Body of pancreas (tissue), 4 donors: ENCODE measurements at places on chromosomes 12 and 14.
A peak's percentile ranks its signal among the peaks of the same experiment; 100 is the strongest.

GRCh38 chr14:55103005-55103640 lies 25.9 kb upstream of the LGALS3 start:
- peak; percentile 61 for DNase-seq

- DNase-seq, result no peak
Observed at GRCh38 chr12:49888461-49889151, 15.1 kb downstream of the FAIM2 start.

DNA sequence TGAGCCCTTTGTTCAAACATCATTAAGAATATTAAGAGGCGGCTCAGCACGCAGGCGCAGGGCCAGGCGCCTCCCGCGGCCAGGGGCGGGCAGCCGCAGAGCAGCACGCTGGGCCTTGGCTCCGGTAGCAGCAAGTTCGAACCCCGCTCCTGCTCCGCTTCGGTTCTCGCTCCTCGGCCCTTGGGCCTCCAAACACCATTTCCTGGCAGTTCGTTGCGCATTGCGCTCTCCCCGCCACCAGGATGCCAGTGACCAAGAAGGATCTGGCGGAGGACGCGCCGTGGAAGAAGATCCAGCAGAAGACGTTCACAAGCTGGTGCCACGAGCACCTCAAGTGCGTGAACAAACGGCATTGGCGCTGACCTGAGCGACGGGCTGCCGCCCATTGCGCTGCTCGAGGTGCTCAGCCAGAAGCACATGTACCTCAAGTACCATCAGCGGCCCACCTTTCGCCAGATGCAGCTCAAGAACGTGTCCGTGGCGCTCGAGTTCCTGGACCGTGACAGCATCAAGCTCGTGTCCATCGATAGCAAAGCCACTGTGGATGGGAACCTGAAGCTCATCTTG lies 6.9 kb upstream of the ACVRL1 start:
- DNase-seq, result no peak

DNA sequence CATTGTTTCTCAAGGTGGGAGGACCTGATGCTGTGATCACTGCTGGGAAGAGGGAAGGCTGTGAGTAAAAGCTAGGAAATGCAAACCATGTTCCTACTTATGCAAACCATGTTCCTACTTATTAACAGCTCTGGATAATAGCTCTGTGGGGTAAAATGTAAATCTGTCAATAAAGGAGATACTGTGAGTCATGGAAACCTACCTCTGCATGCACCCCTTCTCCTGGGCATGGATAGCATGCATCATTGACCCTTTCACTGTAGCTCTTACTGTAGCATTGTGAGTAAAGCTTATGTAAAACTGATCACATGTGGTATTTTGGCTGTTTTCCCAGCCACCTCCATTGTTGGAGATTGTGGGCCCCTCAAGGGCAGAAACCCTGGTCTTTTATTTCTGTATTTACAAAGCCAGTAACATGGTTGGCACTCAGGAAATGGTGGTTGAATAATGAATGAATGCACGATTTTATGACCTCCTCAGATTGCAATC lies 253.7 kb downstream of the GRIN2B start:
- no peak for DNase-seq

- no peak for DNase-seq
Observed at GRCh38 chr14:31068235-31068634, 42.1 kb upstream of the STRN3 start.

GRCh38 chr14:68977718-68978171 lies 1.4 kb downstream of the ACTN1 start:
- peak; percentile 70 for DNase-seq

GRCh38 chr12:9333161-9333560 lies 125.0 kb upstream of the PZP start:
- no peak for DNase-seq

GRCh38 chr12:50720085-50720484 lies 43.8 kb upstream of the ATF1 start:
- no peak for DNase-seq

- DNase-seq, result no peak
Observed at GRCh38 chr12:108173160-108173559, 44.1 kb downstream of the WSCD2 start.

- no peak for DNase-seq
Observed at GRCh38 chr14:57847096-57847495, 18.8 kb downstream of the SLC35F4 start.

DNA sequence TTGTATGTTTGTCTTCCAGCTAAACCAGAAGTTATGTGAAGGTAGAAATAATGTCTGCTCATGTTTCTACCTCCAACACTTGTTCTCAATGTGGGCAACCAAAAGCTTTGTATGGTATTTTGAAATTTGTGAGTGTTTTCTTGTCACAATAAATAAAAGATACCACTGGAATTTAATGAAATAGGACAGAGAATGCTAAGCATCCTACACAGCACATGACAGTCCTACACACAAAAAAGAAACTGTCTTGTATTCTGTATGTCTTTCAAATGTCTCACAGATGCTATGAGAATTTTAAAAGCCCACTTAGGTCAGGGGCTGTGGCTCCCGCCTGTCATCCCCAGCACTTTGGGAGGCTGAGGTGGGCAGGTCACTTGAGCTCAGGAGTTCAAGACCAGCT lies 68.9 kb downstream of the RALGAPA1 start:
- DNase-seq, result no peak

- DNase-seq, result no peak
Observed at GRCh38 chr12:130444061-130444460, 106.4 kb downstream of the PIWIL1 start.

- DNase-seq, result no peak
Observed at GRCh38 chr12:92554158-92555073, 148.4 kb upstream of the PLEKHG7 start.

DNA sequence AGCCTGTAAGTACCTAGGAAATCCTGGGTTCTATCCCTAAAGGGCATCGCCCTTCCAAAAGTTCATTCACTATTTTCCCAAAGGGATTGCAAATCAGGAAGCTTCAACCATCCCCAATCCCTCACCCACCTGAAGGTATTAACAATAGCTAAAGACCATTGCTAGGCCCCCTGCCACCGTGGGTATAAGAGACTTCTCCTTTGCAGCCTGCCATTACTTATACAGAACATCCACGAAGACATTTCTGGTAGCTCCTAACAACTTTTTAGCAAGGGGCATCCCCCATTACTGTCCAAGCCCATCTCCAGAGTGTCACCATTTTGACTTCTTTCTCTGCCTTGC lies 384 bp upstream of the SMUG1 start:
- no peak for DNase-seq

DNA sequence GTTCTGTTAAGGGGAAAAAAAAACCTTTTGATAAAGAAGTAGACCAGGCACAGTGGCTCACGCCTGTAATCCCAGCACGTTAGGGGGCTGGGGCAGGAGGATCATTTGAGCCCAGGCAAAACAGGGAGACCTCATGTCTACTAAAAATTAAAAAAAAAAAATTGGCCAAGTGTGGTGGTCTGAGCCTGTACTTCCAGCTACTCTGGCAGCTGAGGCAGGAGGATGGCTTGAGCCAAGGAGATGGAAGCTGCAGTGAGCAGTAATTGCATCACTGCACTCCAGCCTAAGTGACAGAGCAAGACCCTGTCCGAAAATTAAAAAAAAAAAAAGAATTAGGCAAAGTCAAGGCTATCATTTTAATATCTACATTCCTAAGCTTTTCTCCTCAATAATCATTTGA lies 124.8 kb upstream of the CPM start:
- DNase-seq, result no peak

GRCh38 chr14:105864116-105864515 lies 337.7 kb downstream of the TMEM121 start:
- no peak for DNase-seq
